Activated naive CD4-positive, alpha-beta T cell treated with Interleukin-2 at 50 U/mL for 16 hours (primary cell): ENCODE measurements at places on chromosomes 16 and 17.

DNA sequence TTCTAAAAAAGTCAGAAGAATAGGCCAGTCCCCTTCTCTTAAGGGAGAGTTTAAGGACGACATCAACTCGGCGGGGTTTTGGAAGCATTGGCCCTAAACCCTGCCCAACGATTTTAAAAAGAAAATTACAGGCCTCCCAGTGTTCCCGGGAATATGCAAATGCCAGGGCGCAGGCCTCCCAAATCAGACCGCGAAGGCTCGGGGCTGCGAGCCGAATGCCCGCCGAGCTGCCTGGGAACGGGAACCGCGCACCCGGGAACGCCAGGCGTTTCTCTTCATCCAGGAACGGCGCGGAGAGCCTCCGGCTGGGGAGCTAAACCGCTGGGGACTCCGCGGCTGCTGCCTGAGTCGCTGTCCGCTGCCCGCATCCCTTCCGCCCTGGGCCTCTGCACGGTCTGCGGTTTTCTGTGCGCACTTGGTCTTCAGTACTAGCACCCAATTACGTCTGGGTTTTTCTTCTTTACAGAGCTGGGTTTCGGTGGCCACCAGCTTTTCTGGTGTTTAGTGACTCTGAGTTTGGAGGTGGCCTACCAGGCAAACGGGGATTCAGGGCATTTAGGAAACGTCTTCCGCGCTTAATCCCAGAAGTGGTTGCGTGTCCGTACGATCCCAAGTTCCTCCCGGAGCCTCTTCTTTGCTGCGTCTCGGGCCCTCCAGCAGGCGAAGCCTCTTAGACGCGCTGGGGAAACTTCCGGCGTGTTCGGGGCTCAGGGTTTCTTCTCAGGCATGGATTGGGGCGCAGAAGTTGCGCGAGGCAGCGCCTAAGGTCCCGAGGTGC is 5.7 kb downstream of the IRX5 start:
- no peak for DNase-seq

- no peak for DNase-seq
Measured at GRCh38 chr17:81390873-81391255, 4.4 kb upstream of the BAHCC1 start.

GRCh38 chr17:74729368-74729767 is 7.7 kb upstream of the RAB37 start:
- DNase-seq: no peak

DNA sequence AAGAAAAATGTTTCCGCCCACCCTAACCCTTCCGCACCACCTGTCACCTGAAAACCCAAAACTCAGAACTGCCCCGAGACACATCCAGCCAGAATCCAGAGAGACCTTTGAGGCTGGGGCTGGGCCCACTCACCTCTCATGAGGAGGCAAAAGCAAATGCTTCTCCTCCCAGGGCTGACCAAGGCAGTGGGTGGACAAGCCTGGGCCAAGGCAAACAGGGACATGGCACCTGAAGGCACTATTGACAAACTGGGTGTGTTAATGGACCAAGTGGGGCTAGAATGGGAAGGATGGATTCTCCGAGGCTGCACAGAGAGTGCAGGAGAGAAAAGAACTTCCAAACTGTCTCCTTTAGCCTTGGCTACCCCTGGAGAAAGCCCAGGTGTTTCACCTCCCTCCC is 54.4 kb downstream of the SOX9 start:
- no peak for DNase-seq

GRCh38 chr17:48322060-48322459 is 108.0 kb downstream of the SKAP1 start:
- no peak for DNase-seq

GRCh38 chr17:39144416-39144840 is 7.0 kb downstream of the PLXDC1 start:
- DNase-seq: no peak

DNA sequence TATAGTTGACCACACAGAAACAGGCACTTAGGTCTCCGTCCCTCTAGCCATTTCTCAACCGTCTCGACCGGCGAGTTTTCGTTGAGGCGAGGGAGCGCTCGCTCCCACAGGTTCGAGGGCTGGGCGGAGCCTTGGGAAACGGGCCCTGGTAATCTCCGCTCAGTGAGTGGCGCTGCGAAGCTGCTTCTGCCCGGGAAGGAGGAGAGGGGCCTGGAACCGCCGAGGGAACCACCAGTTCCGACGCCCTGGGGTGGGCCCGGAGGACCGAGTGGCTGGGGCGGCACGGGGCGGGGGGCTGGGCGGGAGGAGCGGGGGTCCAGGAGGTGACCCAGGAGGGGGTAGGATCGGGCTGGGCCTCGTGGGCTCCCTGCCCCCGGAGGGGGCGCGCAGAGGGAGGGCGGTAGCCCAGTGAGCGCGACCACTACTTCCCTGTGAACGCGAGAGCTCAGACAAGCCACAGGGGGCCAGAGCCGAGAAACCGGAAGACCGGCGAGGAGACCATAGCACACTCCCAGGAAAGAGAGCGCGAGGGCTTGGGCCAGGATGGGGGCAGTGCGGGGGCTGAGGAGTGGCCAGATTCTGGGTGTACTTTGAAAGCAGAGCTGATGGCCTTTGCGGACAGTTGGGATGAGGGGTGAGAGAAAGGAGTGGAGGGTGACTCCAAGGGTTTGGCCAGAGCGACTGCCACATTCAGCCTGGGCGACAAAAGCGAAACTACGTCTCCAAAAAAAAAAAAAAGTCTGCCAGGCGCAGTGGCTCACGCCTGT is 29.9 kb upstream of the ARL4D start:
- DNase-seq: peak; percentile 70

DNA sequence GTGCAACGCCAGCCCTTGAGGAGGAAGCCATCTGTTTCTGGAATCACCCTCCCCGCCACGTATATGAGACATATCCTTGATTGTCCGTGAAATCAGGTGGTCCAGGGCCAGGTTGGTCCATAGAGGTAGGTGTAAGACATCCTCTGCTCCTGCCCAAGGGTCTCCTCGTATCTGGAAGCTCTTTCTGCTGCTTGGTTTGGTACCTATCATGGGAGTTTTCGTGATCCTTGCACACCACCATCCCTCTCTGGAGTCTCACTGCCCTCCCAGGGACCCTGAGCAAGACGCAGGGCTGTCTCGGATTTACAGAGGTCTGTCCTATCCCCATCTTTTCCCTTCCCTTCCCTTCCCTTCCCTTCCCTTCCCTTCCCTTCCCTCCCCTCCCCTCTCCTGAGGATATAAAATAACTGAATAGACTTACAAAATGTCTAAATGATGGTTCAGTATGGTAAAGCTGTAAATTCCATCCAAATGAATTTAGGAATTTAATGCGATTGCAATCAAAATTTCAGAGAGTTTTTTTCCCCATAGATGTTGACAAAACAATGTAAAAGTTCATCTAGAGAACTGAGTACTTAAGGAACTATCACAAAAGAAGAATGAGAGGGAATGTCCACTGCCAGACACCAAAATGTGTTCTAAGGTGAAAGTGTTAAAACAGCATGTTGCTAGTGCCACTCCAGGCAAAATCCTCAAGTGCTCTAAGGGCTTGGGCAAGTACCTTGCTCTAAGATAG is 2.0 kb upstream of the CCDC42 start:
- no peak for DNase-seq

- no peak for DNase-seq
Measured at GRCh38 chr16:16183562-16183961, 39.7 kb downstream of the ABCC6 start.

DNA sequence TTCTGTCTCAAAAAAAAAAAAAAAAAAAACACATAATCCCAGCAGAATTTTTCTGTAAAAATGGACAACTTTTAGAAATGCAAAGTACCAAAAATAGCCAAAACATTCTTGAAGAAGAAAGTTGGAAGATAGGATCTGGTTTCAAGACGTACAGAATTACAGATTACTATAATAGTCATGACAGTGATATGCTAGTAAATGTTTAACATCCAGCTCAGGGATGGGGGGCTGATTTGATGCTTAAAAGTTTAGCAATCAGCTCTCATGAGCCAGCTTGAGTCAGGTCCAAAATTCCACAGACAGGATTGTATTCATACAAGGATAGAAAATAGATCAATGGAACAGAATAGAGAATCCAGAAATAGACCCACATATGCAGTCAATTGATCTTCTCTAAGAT is 100.5 kb downstream of the CYB561 start:
- DNase-seq: no peak

GRCh38 chr17:57084802-57085447 is at the start of gene AKAP1:
Gene AKAP1, plus strand, starts transcription at chr17:57085246. Its CDS starts 20,219 bp downstream, at chr17:57105465.
- DNase-seq: peak; percentile 94
